Glutamatergic neuron (in vitro differentiated cells): ENCODE measurements at places on chromosomes 6 and 20.

DNA sequence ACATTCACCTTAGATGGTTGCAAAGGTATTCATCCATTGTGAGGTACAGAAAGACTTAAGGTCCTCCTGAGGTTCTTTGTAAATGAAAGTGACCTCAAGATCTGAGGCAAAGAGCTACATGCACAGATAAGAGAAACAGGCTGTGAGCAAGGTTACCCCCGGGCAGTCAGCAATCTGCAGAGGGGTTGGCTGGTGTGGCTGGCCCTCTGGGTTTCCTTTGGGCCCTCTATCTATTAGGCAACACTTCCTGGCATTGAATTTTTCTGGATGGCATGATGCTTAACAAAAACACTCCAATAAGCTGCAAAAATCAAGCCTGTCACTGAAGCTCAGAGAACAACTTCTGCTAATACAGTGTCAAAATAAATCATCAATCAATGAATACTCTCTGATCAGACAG, 48.9 kb upstream of the RALGAPA2 start:
- DNase-seq: no peak
- no peak overlapping the region for H3K27ac ChIP-seq
- H3K4me3 ChIP-seq: no peak overlapping the region
- H3K27me3 ChIP-seq: no peaks in the 10 kb centered on the region
- H3K36me3 ChIP-seq: no peaks in the 10 kb centered on the region

DNA sequence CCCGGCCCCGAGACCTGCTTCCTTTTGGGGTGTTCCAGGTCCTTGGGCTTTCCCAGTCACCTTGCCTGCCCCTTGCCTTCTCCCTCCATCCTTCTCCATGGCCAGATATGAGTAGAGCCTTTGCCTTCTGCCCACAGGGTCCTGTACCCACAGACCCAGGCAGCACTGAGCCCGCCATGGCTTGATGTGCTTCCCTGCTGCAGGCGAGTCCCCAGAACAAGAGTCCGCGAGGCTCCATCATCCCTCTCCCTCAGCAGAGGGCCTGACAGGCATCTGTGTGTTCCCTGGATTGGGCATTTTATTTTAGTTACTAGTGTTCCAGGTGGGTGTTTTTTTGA, 21.9 kb downstream of the PYGB start:
- no peak overlapping the region for H3K27ac ChIP-seq
- peaks cover 1% of the 10 kb centered on the region for H3K27me3 ChIP-seq
- H3K4me3 ChIP-seq: no peak overlapping the region
- no peak for DNase-seq

GRCh38 chr20:22717466-22717865, 133.1 kb upstream of the FOXA2 start:
- no peak overlapping the region for H3K4me3 ChIP-seq
- H3K27me3 ChIP-seq: no peaks in the 10 kb centered on the region
- H3K36me3 ChIP-seq: no peaks in the 10 kb centered on the region
- DNase-seq: no peak

GRCh38 chr6:134060491-134061106, 8.2 kb upstream of the SLC2A12 start:
- H3K4me3 ChIP-seq: no peak overlapping the region
- peaks cover 3% of the 10 kb centered on the region for H3K4me1 ChIP-seq
- H3K36me3 ChIP-seq: no peaks in the 10 kb centered on the region
- no peak for DNase-seq
- no peak overlapping the region for H3K27ac ChIP-seq

DNA sequence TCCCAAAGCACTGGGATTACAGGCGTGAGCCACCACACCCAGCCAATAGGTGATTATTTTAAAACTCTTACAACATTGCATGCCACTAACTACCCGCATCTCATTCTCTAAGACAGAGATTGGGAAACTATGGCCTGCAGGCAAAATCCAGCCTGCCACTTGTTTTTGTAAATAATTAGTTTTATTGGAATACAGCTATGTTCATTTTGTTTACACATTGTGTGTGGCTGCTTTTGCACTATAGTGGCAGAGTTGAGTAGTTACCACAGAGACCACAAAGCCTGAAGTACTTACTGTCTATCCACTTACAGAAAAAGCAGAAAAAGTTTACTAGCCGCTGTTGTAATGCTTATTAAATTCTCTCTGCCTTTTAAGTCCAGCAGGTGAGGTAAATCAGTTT, 16.4 kb upstream of the PKIG start:
- H3K36me3 ChIP-seq: no peaks in the 10 kb centered on the region
- H3K4me1 ChIP-seq: peaks cover 1% of the 10 kb centered on the region
- peaks cover 1% of the 10 kb centered on the region for H3K27me3 ChIP-seq
- H3K4me3 ChIP-seq: no peak overlapping the region

DNA sequence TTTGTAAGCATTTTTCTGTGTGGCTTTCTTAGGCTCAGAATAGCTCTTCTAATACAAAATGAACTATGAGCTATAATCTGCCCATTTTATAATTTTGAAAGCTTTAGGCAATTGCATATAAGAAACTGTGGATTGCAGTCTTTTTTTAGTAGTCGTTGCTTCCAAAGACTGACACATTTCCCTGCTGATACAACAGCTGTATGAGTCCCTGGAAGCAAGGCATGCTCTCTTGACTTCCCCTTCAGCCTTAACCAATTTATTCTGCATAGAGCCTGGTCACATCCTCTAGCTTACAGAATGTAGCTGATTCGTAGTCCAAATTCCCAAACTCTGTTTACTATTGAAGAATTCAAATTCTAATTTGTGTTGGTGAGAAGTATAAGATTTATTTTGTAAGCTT, 155.3 kb upstream of the EYA4 start:
- no peak overlapping the region for H3K4me3 ChIP-seq
- H3K36me3 ChIP-seq: no peaks in the 10 kb centered on the region
- H3K4me1 ChIP-seq: no peaks in the 10 kb centered on the region
- H3K27ac ChIP-seq: no peak overlapping the region
- H3K27me3 ChIP-seq: no peaks in the 10 kb centered on the region
- no peak for DNase-seq

GRCh38 chr6:144477396-144477795, 192.3 kb downstream of the UTRN start:
- H3K27ac ChIP-seq: no peak overlapping the region
- DNase-seq: no peak
- H3K4me3 ChIP-seq: no peak overlapping the region
- H3K27me3 ChIP-seq: peaks cover 2% of the 10 kb centered on the region

DNA sequence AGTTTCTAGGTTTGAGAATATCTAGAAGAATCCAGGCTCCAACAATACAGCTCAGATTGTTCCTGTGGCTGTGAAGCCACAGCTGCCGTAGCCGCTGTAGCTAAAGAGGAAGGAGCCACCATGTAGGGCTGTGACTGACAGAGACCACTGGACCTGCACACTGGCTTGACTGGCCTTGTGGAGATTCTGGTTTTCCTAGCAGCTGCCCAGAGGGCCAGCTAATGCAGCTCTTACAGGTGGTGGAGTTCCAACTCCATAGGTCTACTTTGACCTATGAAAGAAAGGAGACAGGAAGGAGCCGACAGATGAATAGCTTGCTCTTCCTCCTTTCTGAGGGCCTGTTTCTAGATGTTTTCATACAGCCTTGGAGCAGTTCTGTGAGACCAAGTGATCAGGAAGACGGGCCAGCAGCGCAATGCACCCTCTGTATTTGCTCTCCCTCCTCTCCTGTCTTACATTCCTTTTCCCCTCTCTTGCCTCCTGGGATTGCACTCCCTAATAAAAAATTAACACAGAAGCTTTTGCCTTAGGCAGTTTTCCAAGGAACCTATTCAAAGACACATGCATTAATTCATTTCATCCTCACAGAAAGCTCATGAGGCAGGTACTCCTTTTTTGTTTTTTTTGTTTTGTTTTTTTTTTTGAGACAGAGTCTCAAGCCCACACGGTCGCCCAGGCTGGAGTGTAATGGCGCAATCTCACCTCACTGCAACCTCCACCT, 51.8 kb upstream of the MYB start:
- no peaks in the 10 kb centered on the region for H3K36me3 ChIP-seq
- H3K27me3 ChIP-seq: no peaks in the 10 kb centered on the region
- H3K4me1 ChIP-seq: no peaks in the 10 kb centered on the region
- DNase-seq: no peak
- H3K4me3 ChIP-seq: no peak overlapping the region

GRCh38 chr6:75532521-75532920, 38.9 kb upstream of the FILIP1 start:
- H3K4me3 ChIP-seq: no peak overlapping the region
- no peaks in the 10 kb centered on the region for H3K4me1 ChIP-seq
- H3K27ac ChIP-seq: no peak overlapping the region
- DNase-seq: no peak
- H3K27me3 ChIP-seq: no peaks in the 10 kb centered on the region

DNA sequence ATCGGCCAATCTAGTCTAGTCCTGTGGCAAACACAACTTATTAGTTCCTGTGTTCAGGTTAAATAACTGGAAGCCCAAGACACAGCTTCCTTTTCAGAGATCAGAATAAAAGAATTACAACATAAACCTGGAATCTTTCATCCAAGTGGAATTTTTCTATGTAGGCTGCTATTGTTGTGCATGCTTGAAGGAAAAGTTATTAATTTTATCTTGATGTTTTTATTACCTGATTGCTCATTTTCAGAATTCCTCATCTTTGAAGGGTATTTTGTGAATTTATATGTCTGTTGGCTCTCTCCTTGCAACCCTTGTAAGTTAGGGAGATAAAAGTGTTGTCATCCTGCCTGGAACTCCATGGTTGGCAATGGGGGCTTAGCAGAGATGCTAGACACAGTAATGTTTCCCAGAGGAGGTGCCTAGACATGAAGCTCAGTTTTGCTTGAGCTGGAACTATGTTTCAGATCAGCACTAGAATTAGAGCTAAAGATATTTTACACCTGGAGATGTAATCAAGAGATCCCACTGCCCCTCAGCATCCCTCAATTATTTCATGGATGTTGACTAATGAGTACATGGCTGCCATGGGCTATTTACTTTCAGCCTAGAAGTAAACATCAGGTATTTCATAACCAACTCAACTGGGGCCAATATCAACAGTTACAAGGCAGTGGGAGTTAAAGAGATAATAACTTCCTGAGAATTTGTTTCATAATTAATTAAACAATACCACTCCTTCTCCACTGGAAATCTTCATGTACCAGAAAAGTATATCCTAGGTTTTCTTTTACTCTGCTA, 367.0 kb upstream of the MARCKS start:
- no peaks in the 10 kb centered on the region for H3K27me3 ChIP-seq
- H3K4me1 ChIP-seq: no peaks in the 10 kb centered on the region
- no peak overlapping the region for H3K27ac ChIP-seq
- H3K4me3 ChIP-seq: no peak overlapping the region

GRCh38 chr20:1811621-1812498, 83.3 kb upstream of the SIRPA start:
- no peaks in the 10 kb centered on the region for H3K4me1 ChIP-seq
- H3K27ac ChIP-seq: no peak overlapping the region
- DNase-seq: no peak

DNA sequence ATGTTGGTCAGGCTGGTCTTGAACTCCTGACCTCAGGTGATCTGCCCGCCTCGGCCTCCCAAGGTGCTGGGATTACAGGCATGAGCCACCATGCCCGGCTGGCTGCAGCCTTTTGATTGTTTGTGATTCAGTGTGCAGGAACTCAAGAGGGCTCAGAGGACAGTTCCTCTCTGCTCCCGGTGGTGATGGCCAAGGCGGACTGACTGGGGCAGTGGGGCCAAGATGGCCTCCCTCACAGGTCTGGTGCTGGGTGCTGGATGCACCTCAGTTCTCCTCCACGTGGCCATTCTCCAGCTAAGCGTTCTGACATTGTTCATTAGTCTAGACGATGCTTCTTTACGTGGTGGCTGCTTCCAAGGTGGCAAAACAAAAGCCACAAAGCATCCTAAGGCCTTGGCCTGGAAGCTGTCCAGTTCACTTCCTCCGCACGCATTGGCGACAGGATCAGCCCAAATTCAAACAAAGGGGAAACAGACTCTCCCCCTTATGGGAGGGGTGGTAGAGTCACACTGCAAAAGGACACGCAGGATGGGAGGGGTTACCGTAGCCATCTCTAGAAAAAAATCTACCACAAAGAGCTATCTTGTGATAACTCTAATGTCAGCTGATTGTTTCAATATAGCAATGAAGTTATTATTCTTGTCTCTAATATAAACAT, 146.9 kb downstream of the FOXC1 start:
- H3K4me3 ChIP-seq: no peak overlapping the region
- DNase-seq: no peak
- H3K4me1 ChIP-seq: no peaks in the 10 kb centered on the region

GRCh38 chr6:14454473-14454775, 336.9 kb downstream of the CD83 start:
- H3K27ac ChIP-seq: no peak overlapping the region
- no peaks in the 10 kb centered on the region for H3K27me3 ChIP-seq
- DNase-seq: no peak
- no peak overlapping the region for H3K4me3 ChIP-seq
- peaks cover 15% of the 10 kb centered on the region for H3K4me1 ChIP-seq

DNA sequence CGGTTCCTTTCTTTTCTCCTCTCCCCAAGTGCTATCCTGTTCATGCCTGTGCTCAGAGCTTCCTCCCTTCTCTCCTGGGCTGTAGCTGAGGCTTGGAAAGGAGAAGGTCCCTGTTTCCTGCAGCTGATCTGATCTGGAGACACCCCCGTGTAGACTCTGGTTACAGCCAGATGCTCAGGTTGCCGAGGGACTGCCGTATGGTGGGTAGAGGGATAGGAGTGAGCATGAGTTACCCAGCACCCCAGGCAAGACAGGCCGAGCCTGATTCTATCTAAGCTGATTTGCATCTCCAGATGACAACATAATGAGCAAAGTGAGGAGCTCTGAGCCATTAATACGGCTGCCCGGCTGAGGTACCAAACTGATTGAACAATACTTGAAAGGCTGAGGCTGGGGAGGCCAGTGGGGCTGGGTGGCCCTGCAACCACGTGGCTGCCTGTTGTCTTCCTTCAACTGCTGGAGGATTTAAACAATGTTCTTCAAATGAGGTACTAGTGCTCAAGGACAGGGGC, 91.8 kb downstream of the ASXL1 start:
- H3K36me3 ChIP-seq: peaks cover 4% of the 10 kb centered on the region
- H3K4me3 ChIP-seq: peak overlapping the region; percentile 31
- peaks cover 42% of the 10 kb centered on the region for H3K4me1 ChIP-seq
- H3K27me3 ChIP-seq: peaks cover 29% of the 10 kb centered on the region
